ENCODE measurements at places on chromosomes 16 and 17. TPM values are rescaled to one million over a fixed set of nuclear protein-coding genes. Genes with fewer than 3 reads are reported as not detected.

DNA sequence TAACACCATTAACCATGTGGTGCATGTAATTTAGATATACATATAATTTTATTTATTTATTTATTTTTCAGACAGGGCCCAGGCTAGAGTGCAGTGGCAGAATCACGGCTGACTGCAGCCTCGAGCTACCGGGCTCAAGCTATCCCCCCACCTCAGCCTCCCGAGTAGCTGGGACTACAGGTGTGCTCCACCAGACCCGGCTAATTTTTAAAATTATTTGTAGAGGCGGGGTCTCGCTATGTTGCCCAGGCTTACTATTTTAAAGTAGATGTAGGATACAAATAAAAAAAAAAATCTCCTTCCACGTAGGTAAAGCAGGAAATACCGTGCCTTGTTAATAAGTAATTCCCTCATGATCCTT lies 446 bp upstream of the COQ7 start:
- no peak for DNase-seq

DNA sequence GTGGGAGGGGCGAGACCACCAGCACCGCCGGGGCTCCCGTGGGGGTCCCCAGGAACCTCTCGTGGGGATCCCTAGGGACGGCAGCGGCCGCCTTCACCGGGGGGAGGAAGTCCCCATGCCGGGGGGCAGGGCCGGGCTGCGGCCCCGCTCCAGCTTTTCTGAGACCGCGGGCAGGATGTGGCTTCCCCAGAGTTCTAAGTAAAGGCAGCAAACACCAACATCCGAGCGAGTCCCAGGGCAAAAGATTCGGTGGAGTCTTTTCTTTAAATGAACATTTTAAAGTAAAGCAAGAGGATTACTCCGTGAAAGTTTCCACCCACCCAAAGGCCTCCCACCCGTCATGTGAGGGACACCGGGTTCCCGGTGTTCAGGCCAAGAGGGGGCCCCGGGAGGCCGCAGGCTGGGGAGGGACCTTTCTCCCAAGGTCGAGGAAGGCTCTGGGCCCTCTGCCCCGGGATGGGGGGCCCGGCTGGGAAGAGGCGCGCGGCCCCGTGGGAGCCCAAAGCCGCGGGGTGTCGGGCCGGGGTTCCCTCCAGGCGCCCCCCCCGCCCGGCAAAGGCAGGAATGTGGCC lies 137.2 kb upstream of the RPH3AL start:
- DNase-seq = peak; percentile 38

GRCh38 chr16:24838554-24839266 lies 7.1 kb upstream of the SLC5A11 start:
- DNase-seq = no peak

- no peak for DNase-seq
These were observed 223.8 kb downstream of the LGALS9B start for GRCh38 chr17:20243524-20243923.

- DNase-seq = no peak
These were observed 1.1 kb upstream of the SMTNL2 start for GRCh38 chr17:4583206-4583605.

DNA sequence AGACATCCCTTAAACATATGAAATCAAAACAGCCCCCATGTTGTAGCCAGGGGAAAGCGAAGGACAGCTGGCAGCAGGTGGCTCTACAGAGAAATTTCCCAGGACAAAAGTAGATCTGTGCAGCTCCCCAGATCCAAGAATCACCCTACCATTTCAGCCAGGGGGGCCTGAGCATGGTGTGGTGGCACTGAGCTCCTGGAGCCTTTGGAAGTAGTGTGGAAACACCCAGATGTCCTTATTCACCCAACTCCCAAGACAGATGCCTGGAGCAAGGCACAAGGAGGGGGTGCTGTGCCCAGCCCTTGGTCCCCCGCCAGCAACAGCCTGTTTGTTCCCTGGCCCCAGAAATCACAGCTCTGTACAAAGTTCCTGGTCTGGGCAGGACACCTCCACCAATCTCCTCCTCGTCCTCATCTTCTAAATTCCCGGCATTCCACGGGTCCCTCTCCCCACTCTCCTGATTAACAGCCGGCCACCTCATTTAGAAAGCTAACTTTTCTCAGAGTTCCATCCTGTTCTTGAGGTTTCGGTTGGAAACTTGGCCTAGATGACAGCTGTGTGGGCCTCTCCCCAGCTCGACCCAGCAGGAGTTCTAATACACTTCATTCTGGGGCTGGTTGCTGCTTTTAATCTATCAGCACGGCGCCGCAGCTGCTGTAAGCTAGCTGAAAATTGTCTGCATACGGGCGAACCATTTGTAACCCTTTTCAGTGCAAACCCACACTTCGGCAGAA lies 191.1 kb downstream of the C16orf78 start:
- peak; percentile 68 for DNase-seq

DNA sequence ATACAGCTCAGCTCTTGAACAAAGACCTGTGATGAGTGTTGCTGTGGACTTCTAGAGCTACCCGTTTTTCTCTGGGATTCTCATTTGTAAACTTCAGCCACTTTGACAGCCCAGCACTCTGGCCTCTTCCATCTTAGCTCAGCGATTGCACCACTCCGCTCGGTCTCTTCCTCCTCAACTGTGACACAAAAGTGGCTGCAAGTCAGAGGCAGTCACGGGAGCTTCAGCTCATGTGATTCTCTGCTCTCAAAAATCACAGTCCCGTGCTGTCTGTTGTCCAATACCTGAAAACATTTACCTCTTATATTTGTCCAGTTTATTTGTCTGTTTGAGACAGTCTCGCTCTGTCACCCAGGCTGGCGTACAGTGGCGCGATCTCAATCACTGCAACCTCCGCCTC lies 75.7 kb upstream of the DNAH17 start:
- no peak for DNase-seq

GRCh38 chr17:81603846-81604610 lies 32.9 kb downstream of the NPLOC4 start:
- no peak for DNase-seq

GRCh38 chr17:29572691-29573557 lies 4.4 kb downstream of the TP53I13 start:
- peak; percentile 60 for DNase-seq

GRCh38 chr16:77789085-77790008 lies 983 bp downstream of the VAT1L start:
- no peak for DNase-seq

DNA sequence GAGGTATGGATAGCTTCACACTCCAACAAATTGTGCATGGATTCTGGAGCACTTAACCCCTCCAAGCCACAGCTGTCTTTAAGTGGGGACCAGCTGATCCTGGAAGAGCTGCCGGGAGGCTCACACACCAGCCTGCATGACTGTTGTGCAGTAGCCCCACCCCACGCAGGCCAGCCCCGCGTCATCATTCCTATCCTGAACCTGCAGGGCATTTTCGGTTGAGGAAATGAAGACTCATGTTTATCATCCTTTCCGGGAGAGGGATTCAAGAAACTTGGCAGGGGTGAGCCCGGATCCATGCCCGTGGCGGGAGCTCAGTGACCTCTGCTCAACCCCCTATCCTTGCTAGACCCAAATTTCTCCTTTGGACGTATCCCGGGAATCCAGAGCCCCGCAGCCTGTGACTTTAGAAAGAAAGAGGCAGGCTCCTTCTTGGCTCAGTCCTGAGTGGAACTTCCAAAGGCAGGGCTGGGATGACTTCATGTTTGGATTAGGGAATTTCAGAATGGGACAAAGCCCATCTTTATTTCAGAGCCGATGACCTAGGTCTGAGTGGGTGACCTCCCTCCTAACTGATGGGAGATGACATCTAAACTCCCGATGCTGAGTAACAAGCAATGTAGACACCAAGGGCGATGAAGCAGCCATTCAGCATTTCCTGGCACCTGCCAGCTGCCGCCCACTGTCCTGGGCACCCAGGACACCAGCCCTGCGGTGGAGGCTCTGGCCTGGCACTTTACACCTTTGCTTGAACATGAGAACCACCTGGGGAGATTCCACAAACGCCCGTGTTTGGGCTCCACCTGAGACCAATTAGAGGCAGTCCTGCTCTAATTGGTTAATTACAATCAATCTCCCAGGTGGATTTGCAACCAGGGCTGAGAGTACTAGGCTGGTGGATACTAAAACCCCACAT lies 43.3 kb upstream of the CMIP start:
- DNase-seq = no peak

DNA sequence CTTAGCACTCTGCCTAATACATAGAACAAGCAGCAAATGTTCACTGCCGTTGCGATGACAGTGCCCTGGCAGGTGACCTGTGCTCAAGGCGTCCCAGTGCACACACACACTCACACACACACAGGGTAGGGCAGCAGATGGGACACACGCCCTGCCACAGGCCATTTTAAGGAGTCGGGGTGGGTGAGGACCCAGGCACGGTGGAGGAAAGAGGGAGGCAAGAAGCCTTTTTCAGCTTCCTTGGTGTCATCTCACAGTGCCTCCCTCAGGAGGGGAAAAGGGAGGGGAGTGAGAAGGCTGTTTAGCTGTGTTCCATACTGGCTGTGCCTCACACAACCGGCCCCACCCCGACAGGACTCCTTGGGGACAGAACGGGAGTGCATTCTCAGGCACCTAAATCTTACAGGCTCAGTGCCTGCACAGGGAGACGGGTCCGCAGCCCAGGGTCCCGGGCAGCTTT lies 1.5 kb downstream of the PITPNM3 start:
- no peak for DNase-seq

DNA sequence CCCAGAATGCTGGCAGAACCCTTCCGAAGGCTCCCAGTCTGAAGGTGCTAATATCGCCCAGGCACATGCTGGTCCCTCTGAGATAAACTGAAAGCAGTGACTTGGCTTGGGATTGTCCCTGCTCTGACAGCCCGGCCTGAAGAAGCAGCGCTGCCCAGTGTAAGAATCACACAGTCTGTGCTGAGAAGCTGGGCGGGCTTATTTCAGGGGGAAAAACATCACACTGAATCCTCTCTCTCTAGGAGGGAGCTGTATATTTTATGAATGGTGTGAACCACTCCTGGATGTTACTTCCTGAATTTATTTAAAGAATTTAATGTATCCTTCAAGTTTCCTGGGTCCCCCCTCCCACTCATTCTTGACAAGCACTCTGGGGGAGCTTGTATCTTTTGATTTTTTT lies 36.3 kb downstream of the GAS7 start:
- DNase-seq = no peak

GRCh38 chr17:74901353-74902135 lies 8.1 kb upstream of the FADS6 start:
- DNase-seq = no peak

DNA sequence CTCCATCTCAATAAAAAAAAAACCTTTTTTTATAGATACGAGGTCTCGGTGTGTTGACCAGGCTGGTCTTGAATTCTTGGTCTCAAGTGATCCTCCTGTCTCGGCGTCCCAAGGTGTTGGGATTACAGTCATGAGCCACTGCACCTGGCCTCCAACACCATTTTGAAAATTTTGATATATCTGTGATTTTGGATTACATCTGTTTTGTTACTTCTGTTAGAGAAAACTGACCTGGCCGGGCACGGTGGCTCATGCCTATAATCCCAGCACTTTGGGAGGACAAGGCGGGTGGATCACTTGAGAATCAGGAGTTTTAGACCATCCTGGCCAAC lies 18.6 kb downstream of the RMI2 start:
- DNase-seq = no peak

- DNase-seq = no peak
These were observed 8.4 kb downstream of the AKTIP start for GRCh38 chr16:53494636-53495035.

DNA sequence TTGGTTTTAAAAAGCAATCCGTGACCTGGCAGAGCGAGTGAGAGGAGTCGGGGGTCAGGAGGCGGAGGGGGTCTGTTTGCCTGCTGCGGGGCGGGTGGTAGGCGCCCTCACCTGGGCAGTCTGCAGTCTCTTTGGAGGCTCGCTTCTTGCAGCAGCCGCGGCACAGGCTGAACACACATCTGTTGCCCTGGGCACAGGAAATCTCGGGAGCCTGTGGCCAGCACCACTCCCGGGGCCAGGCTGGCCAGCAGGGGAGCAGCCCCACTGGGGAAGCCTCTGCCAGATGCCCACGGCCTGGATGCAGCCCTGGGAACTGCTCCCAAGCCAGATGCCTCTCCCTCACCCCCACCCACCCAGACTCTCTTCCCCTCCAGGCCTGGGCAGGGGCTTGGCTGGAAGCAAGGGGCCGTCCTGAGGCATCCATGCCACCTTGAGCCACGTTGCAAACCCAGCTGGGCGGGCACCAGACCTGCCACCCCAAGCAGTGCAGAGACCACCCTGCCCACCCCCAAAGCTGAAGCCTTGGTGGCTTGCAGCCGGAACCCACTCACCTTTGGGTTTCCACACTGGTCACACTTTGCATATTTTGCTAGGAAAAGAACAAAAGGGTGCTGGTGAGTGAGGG lies 6.6 kb downstream of the GPS1 start:
- no peak for DNase-seq

DNA sequence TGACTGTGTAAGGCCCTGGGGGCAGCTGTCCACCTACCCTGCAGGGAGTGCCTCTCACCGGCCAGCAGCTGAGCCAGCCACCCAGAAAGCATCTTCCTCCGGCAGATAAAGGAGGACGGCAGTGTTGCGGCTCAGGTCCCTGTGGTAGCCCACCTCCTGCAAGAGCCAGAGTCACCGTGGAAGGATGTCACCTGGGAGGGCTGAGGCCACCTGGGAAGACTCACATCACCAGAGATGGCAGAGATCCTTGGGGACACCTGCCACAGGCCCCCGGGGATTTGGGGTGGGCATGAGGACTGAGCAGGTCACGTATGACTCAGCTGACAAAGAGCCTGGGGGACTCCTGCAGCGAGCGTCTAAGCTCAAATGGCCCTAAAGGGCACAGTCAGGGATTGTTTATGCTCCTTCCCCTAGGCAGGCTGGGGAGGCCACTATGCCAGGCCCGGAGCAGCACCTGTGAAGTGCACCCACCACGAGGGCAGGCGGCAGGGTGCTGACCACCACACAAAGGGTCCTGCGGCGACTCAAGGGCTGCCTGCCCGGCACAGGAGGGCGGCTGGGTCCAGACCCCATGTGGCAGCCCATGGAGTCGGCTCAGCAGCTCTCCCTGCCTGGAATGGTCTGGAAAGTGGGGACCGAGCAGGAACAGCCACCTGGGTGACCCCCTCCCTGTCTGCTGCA lies 44.1 kb downstream of the TNFRSF13B start:
- DNase-seq = no peak

- no peak for DNase-seq
These were observed 32.1 kb upstream of the RPH3AL start for GRCh38 chr17:384622-385177.

GRCh38 chr17:43526886-43527648 lies 19.1 kb downstream of the ETV4 start:
- DNase-seq = no peak

Gene TSC2
- 62.7 TPM for polyA plus RNA-seq

Gene CCDC144A
- 5.3 TPM for polyA plus RNA-seq

Gene CA7
- polyA plus RNA-seq = not detected

Gene SMIM5
- polyA plus RNA-seq = 7.1 TPM

Gene USP6
- 8.4 TPM for polyA plus RNA-seq

Gene CA5A
- polyA plus RNA-seq = 0.03 TPM

Gene LAT
- polyA plus RNA-seq = not detected

Gene ACSM5
- polyA plus RNA-seq = 0.76 TPM
